ENCODE measurements at places on chromosomes 16 and 17. TPM values are rescaled to one million over a fixed set of nuclear protein-coding genes. Genes with fewer than 3 reads are reported as not detected.

The EIF5A gene
- 311 TPM for total RNA-seq

GRCh38 chr17:76072148-76072858, at the start of gene SRP68:
Gene SRP68 (minus strand): TSS chr17:76072517. CDS start chr17:76072491, 26 bp downstream.
- peak; percentile 95 for DNase-seq

DNA sequence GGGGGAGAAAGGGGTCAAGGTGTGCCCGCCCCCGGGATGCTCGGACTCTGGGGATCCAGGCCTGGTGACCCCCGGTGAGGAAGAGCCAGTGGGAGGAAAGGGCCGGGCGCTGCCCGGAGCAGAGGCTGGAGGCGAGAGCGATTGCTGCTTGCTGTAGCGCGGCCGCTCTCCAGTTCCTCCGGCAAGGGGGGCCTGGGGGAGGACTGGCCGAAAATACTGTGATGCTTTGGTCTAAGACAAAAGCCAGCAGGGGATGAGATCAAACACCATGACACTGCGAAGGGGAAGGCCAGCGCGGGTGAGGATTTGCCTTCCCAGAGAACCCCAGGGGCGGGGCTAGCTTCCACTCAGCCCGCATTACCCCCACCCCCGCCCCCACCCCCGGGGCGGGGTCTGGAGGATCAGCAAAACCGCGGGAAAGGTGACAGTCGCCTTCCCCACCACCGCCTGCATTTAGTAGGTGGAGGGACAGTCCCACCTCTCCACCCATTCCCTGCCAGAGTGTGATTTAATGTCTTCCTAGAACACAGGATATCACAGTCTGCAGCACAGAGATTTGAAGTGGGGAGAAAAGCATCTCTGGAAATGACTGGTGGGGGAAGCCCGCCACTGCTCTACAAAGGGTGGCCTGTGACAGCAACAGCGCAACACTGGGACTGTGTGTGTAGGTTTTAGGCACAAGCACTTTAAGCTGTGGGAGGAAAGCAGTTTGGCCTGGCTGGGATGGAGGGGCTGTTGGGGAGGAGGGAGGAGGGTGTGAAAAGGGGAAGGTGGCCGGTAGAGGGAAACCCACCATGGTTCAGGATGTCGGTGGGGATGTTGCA, 25.7 kb downstream of the MRC2 start:
- DNase-seq: peak; percentile 84

The SMPD3 gene
- 1.2 TPM for total RNA-seq

- DNase-seq: peak; percentile 10
Observed at GRCh38 chr17:16917671-16918394, 54.1 kb downstream of the TNFRSF13B start.

The COL1A1 gene
- 26.8 TPM for total RNA-seq

Data from left ventricle myocardium superior (tissue), 1 donor.